CD4-positive, alpha-beta T cell (primary cell): ENCODE measurements at places on chromosomes 3 and 15. TPM values are rescaled to one million over a fixed set of nuclear protein-coding genes. Genes with fewer than 3 reads are reported as not detected.

DNA sequence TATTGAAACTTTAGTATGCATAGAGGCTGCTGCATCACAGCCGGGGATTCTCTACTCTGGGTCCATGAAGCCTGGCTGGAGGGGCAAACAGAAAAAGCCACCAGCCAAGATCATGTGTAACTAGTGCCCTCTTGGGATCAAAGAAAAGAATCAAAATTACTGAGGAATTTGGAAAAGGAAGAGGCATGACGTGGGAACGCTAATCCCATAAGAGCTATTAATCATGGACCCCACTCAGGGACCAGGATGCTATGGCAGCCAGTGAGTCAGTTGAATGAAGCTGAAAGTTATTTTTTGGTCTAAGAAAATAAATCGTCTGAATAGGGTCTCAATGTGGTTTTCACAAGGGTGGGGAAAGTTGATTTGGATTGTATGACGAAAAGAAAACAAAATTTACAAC lies 1165.1 kb downstream of the ROBO2 start:
- no peak for DNase-seq

GRCh38 chr3:52062505-52062904 lies 6.1 kb upstream of the DUSP7 start:
- no peak for DNase-seq

GRCh38 chr3:185399737-185400667 lies 37.1 kb downstream of the MAP3K13 start:
- DNase-seq: no peak

Gene SLC22A13
- 0.19 TPM for total RNA-seq

Gene LRRIQ4
- not detected for total RNA-seq

DNA sequence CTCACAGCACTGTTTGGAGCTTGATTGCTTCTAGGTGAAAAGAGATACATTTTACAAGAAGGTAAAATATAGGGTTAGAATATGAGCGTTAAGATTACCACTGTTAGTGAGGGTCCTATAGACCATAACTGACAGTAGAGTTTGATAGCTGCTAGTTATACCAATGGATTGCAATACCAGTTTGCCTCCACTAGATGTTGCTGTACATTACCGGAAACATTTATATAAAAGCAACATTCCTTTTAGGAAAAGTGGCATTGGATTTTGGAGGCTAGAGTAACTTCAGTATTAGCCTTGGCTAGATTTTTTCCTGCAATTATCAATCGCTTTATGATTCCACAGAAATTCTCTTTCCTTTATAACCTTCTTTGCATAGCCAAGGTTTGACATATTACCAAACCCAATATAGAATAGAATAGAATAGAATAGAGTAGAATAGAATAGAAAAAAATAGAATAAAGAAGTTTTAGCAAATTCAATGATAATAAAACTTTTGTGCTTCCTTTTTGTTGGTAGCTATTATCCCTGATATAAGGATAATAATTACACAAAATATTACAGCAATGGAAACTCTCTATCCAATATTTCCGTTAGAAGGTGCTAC lies 1093.6 kb upstream of the ALCAM start:
- no peak for DNase-seq

- DNase-seq: no peak
Observed at GRCh38 chr3:90032980-90033641, 925.7 kb downstream of the EPHA3 start.

- no peak for DNase-seq
Observed at GRCh38 chr3:167854846-167855245, 119.3 kb downstream of the SERPINI1 start.

Gene GRIP2
- not detected for total RNA-seq

DNA sequence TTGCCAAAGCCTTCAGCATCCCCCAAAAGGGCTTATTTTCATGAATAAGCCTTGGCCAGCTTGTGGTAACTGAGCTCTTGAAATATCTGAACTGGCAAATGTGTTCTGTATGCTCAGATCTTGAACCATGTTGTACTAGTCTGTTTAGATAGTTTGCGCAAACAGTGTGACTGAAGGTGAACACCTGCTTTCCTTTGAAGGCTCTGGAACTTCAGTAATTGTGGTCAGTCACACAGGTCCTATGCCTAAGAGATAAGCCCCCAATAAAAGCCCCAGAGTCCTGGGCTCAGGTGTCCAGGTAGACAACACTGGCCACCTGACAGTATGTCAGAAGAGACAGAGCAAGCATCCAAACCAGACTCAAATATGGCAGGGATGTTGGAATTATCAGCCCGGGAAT lies 5.4 kb downstream of the TUBGCP5 start:
- DNase-seq: no peak

Gene SLC25A20
- 0.41 TPM for total RNA-seq

DNA sequence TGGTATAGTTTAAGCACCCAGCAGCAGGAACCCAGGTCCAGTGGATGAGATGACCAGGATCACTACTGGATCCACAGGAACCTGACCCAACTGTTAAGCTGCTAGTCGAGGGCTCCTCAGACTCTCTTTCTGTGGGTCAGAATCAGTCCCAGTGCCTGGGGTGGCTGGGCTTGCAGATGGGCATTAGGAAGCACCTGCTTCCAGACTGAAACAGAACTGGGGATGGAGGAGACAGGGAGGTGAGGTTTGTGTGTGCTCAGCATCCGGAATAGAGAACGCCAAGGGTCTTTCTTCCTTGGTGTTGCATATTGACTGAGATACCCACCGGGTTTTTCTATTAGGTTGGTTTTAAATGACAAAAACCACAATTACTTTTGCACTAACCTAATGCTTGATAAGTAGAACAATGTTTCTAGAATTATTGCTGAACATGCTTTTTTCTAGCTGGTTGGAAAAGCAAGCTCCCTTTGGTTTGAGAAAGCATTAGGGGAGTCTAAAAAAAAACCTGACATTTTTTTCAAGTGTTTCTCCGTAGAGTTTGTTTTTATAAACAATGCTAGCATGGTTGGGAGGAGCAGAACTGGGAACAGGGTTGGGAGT lies 779 bp downstream of the ST3GAL6 start:
- no peak for DNase-seq

Gene CFAP91
- total RNA-seq: not detected

Gene ADAMTS7
- total RNA-seq: 0.11 TPM

- no peak for DNase-seq
Observed at GRCh38 chr3:101810022-101810418, 31.0 kb downstream of the NXPE3 start.

DNA sequence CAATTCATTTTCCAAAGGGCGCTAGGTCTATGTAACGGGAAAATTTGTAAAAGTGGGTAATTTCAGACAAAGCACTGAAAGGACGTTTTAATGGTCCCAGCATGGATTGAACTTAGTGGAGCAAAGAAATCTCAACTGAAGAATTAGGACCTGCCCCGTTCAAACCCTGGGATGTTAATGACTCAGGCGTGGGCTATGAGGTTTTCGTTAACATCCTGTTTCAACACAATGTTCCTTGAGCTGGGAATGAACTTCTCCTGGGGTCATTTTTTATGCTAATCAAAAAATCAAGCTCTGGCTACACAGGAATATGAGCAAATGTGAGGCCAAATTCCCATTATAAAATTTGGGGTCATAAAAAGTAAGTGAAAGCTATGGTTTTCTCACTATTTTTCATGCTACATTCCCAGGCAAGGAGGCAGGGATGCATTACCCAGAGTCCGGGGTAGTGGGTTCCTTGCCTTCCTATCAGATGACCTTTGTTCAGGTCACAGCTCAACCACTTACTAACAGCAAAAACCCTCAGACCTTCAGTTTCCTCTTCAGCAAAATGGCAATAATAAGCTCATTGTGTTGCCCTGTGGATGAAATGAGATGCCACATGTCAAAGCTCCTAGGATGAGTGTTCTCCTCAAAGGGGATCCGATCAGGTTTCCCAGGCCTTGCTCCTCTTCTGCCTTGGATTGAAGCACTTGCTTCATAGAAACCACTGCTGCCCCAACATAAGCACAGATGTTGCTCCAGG lies 271.4 kb downstream of the ARRDC4 start:
- DNase-seq: no peak

DNA sequence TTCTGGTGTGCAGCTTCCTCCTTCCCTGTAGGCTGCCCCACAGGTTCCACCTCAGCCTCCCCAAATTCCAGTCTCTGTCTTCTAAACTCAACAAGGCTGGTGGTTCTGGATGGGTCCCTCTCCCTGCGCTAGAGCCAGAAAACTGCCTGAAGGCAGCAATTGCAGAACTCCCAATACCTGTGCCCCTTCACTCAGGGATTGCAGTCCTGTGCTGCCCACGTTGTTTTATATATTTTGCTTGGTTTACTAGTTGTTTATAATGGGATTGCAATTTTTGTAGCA lies 14.8 kb upstream of the NPTN start:
- DNase-seq: no peak

Gene TM6SF1
- total RNA-seq: not detected

DNA sequence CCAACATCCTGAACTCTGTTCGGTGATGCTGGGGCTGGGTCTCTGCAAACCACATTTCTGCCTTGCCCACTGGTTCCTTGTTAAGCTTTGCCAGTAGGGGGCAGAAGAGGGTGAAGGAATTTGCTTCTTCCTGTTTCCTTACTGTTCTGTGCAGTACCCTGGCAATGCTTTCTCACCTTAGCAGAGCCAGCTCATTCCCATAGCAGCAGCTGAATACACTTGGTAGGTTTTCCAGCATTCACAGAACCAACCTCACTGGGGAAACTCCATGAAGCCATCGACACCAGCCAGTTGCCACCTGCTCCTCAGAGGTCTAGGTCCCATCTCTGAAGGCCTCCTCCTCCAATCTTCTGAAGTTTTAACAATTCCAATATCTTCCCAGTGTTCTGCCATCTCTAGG lies 308.4 kb downstream of the PDCD6IP start:
- no peak for DNase-seq

Gene IL5RA
- total RNA-seq: 0.59 TPM

GRCh38 chr3:3086239-3086638 lies 23.9 kb downstream of the IL5RA start:
- DNase-seq: no peak

DNA sequence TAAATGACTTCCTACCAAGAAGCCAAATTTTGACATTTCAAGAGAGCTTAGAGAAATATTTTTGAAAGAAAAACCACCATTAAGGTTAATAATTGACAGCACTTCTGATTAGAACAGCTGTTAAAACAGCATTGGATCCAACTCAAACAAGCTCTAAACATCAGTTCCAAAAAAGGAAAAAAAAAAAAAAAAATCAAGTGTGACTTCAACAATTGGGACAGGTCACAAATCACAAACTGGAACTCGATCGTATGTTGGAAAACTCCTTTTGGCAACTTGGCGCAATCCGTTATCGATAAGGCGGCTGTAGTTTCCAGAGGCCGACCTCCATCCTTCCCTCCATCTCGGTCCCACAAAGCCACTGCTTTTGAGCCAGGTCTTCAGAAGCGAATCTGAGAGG lies 17.8 kb downstream of the TLE3 start:
- DNase-seq: no peak

GRCh38 chr3:29373131-29373680 lies 92.3 kb downstream of the RBMS3 start:
- no peak for DNase-seq

- no peak for DNase-seq
Observed at GRCh38 chr3:194101592-194102432, 34.1 kb upstream of the HES1 start.

DNA sequence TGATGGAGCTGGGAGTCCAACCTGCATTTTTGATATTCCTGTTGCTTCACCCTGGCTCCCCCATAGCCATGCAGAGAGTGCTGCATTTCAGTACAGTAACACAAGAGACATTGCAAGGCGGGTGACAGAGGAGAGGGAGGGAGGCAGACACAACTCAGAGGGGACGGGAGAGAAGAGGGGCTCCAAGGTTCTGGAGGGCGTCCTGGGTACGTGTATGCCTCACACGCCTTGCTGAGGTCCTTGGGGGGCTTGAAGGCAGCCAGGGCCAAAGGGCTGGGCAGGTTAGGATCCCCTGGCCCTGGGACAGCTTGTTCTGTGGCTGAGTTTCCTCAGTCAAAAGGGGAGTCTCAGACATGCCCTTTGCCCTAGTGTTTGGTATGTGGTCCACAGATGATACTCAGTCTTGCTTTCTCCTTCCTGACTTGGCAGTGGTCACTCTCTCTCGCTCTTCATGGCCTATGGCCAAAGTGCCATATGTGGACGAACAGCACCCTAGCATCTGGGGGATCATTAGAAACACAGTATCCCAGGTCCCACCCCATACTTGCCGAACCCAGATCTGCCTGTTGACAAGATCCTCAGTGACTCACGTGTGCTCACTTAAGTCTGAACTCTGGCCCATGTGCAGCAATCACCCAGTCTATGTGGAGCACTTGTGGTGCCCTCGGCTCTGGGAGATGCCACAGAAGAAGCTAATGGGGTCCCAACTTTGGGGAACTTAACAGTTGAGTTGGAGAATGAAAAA lies 52.9 kb downstream of the FGD5 start:
- DNase-seq: no peak

- DNase-seq: no peak
Observed at GRCh38 chr3:29532473-29532872, 251.6 kb downstream of the RBMS3 start.
